Activated CD8-positive, alpha-beta memory T cell treated with anti-CD3 and anti-CD28 coated beads, Interleukin-2, amount 50 U/mL, for 4 hours (primary cell): ENCODE measurements at places on chromosomes 1 and 21.
A peak's percentile ranks its signal among the peaks of the same experiment; 100 is the strongest.

- DNase-seq: no peak
These were observed 11.6 kb upstream of the AHDC1 start for GRCh38 chr1:27615346-27616192.

DNA sequence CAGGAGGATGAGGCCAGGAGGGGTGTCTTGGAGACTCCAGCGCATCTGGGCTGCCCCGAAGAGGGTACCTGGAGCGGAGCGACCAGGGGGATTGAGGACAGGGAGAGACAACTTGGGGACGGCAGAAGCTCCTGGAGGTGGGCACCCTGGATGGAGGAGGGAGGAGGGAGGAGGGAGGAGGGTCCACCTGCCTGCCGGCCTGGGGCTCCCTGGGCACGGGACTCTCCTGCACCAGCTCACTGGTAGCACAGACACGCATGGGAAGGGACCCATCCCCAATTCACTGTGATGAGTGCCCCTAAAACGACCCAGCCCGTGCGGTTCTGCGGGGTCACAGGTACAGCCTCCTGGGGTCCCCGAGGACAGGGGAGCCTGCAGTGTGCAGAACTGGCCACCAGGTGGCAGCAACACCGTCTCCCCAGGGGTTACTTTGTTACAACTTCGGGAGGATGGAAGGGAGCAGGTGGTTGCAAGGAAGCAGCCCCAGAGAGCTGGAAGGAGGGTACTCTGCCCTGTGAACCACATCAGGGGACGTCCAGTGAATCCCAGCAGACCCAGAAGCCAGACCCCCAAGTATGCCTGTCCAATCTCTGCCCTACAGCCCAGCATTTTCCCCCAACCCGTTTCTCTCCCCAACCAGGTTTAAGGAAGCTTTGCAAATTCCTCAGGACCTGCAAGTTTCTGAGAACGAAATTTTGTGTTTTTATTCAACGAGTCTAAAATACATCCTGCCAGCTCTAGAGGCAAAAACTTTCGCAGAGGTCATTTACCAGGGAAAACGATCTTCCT, 482.4 kb downstream of the NPHP4 start:
- peak; percentile 77 for DNase-seq

DNA sequence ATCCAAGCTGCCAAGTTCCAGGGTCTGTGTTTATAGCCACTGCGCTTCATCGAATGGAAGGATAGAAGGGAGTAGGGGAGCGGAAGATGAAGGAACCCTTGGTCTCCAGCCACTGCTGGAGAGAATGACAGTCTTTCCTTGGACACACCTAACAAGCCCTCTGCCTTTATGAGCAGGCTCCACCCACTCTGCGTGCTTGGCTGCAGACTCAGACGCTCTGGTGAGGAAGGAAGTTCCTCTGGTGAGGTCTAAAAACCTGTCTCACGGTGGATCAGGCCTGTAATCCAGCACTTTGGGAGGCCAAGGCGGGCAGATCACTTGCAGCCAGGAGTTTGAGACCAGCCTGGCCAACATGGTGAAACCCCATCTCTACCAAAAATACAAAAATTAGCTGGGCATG, 55.4 kb downstream of the MATN1 start:
- DNase-seq: no peak

- DNase-seq: no peak
These were observed 301.7 kb upstream of the PROX1 start for GRCh38 chr1:213685992-213686582.

GRCh38 chr1:147046189-147046862, 108.2 kb downstream of the NBPF12 start:
- no peak for DNase-seq

GRCh38 chr1:24426744-24427544, 11.3 kb downstream of the NIPAL3 start:
- no peak for DNase-seq

- no peak for DNase-seq
These were observed 123.9 kb downstream of the CASZ1 start for GRCh38 chr1:10672343-10673050.

GRCh38 chr1:51372561-51372960, 42.2 kb upstream of the TTC39A start:
- no peak for DNase-seq

DNA sequence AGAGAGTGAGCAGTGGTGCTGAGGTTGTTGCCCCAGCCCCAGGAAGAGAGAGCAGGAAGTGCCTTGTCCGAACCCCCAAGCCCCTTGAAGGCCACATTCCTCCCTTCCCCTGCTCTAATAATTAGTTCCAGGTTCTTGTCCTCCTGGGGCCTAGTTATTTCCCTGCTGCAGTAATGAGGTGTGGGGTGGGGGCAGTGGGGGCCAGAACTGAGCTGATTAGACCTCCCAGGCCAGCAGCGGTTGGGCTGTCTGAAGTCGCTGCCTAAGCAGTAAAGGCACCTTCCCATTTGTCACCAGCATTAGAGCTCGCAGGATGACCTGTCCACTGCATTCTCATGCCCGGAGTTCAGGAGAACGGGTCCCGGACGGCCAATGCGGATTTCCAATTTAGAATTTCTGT, 186.5 kb upstream of the CSF3R start:
- no peak for DNase-seq

DNA sequence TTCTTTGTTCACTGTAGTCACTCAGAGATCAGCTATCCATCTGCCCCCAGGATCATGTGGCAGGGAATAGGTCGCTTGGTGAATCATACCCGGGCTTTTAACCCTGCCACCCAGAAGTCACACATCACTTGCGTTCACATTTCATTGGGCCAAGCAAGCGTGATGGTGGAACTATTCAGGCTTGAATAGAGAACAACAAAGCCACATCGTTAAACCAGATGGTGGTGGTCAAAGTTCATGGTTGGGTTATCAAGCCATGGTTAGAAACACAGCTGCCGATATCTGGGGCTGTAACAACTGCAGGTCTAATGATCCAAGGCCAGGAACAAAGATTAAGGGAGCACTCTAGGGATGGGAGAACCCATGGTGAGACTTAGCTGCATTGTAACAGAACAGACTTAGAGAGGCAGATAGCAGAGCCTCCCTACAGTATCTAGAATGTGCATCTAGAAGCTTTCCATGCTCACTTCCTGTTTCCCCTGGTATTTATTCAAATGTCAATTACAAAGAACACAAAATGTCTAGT, 40.0 kb upstream of the PTPRC start:
- no peak for DNase-seq

- no peak for DNase-seq
These were observed 34.1 kb downstream of the EXTL2 start for GRCh38 chr1:100860397-100860991.

GRCh38 chr1:228021355-228022030, 14.7 kb downstream of the WNT3A start:
- no peak for DNase-seq

- no peak for DNase-seq
These were observed 119.9 kb downstream of the ACBD6 start for GRCh38 chr1:180382326-180383115.

DNA sequence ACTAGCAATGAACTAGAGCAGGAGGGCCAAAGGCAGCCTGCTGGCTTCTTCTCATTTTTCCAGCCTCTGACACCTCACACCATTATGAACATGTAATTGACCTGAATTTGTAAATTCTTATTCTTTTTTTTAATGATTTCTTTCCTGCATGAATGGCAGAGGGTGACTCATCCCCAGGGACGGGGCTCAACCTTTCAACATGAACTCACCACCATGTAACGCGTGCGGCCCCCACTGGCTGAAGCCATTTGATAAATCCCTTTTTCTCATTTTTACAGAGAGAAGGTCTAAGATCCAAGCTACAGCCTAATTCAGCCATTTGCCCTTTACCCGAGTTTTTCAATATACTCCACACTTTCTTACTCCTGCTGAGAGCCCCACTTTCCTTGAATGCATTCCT, 9.3 kb upstream of the ETS2 start:
- DNase-seq: no peak

- DNase-seq: peak; percentile 89
These were observed 520 bp downstream of the ZBTB17 start for GRCh38 chr1:15975358-15975804.

DNA sequence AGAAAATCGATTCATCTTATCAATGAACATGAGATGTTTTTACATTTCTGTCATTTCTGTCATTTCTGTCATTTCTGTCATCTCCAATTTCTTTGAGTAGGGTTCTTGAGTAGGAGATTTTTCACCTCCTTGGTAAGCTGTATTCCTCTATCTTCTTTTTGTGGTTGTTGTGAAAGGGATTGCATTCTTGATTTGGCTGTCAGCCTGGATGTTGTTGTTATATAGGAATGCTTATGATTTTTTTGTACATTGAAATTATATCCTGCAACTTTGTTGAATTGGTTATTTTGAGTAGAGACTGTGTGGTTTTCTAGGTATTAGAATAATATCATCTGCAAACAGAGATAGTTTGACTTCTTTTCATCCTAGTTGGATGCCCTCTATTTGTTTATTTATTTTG, 1233.7 kb downstream of the PLA2G4A start:
- DNase-seq: no peak

- DNase-seq: no peak
These were observed 12.7 kb downstream of the SLC37A1 start for GRCh38 chr21:42526379-42526727.

DNA sequence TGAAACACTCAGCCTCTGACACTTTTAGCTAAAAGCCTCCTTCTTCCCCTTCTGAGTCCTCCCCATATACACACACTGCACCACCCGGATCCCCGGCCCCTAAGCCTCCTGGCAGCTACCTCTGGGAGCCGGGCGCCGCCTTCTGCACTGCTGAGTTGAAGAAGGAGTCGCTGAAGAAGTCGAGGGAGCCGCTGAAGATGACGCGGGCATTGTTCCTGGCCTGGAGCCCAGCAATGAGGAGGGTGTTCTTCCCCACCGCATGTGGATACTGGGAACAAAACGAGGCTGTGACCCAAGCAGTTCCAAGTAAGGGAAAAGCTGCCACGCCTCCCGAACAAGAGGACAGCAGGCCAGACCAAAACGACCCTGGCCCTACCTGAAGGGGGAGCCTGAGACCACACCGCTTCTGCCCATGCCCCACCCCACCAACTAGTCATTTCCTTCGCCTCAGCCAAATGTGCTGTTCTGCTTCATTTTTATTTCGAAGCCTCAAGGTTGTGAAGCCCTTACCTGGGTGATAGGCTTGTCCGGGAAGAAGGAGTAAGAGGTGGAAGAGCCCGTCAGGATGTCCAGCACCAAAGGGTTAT, 7.0 kb downstream of the DDOST start:
- DNase-seq: no peak

DNA sequence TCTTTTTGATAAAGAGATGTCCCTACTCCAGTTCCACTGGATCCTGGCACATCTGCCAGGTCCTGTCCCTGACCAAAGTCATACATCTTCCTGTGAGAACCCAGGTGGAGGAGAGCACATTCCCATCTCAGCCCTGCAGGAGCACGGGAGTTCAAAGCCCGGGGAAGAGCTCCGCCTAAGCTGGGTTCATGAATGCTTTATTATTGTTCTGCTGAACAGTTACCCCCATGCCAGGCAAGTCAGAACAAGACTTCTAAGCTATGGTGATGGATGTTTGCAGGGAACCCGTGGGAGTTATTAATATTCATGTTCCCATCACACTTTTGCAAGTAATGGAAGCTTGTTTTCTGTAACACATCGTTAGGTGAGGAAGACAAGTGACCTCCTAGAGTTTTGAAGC, 62.9 kb downstream of the SEC16B start:
- DNase-seq: no peak

- DNase-seq: no peak
These were observed 34.4 kb downstream of the C21orf91 start for GRCh38 chr21:17784604-17785402.

GRCh38 chr1:168636642-168637111, 60.3 kb downstream of the XCL1 start:
- DNase-seq: no peak

DNA sequence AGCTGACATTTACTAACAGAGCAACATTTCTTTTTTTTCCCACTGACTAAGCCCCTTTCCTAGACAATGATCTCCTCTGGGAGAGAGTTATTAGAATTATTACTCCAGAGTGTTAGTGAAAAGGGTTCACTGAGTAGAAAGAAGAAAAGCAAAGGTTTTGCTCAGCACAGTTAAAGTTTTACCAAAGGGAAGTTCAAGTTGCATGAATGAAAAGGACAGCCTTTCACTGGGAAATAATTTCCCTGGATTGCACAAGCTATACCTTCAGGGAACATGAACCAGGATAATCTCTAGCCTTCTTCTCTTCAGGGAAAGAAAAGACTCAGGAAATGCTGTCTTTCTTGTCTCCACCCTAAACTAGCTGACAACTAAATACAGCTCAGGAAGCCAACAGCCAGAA, 71.4 kb upstream of the ESRRG start:
- no peak for DNase-seq

DNA sequence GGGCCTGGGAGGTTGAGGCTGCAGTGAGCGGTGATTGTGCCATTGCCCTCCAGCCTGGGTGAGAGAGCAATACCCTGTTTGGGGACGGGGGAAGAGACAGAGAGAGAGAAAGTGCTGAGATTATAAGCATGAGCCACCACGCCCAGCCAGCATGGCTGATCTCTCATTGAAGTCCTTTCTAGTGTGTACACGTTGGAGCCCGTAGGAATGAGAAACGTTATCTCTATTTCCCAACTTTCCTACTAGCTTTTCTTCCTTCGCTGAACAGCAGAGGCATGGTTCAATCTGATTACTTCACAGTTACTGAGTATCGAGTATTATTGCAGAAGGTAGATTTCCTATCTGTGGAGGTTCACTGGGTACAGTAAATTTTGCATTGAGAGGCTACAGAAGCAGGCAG, 4.5 kb downstream of the PEX14 start:
- DNase-seq: no peak

DNA sequence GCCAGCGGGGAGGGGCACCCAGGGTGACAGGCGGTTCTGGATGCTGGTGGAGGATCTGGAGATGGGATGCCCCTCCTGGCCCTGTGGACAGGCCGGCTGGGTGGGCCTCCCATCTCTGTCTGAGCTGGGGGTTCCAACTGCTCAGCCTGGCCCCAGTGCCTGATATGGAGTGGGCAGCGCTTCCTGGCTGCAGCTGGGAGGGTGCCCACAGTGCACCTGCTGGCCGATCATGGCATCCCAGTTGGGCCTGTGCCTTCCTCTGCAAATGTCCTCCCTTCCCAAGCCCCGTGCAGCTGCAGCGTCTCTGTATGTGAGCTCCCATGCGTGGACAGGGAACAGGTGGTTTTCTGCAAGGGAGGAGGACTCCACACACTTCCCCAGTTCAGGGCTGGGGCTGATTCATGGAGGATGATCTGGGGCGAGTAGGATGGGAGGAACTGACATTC, 2.1 kb downstream of the PFKL start:
- DNase-seq: no peak

- DNase-seq: no peak
These were observed 15.2 kb downstream of the KIF1B start for GRCh38 chr1:10225573-10225972.

DNA sequence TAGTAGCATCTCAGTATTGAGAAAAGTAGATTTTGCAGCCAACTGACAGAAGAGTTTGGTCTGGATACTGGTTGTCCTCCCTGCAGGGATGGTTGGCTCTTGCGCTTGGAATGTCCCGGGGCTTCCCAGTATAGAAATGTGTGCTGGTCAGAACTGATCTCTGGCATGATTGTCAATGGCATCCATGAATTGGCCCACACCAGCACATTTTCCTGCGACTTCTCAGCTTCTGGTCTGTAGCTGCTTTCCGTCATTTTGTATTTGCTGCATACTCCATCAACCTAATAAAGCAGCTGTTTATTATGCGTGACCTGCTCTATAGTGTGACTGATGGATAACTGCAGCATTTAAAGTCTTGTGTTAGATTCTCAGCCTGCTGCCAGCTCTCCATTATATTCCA, 203.7 kb downstream of the S1PR1 start:
- DNase-seq: no peak
